ENCODE measurements at places on chromosomes 16 and 17.

- no peak for DNase-seq
These were observed 43.4 kb upstream of the SOX9 start for GRCh38 chr17:72077326-72077960.

- DNase-seq, result no peak
These were observed 3.4 kb downstream of the CEP295NL start for GRCh38 chr17:78899361-78900260.

DNA sequence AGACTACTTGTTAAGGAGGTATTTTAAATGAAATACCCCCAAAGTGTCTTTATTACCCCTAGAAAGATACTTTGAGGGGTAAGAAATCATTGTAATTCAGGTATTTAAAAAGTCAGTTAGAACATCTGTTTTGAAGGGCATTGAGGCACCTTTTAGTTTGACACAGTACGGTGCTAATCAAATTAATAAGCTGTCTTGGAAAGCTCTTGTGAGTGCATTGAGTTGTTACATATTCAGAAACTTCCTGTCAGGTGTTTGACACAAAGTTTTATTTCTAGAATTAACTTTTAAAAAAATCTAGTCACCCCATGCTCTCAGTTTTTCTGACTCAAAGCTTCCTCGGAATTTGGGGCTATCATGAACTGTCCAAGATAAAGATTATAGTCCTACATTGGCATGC, 4.6 kb downstream of the RBBP6 start:
- no peak for DNase-seq

GRCh38 chr16:49441366-49441780, 67.8 kb downstream of the C16orf78 start:
- no peak for DNase-seq

DNA sequence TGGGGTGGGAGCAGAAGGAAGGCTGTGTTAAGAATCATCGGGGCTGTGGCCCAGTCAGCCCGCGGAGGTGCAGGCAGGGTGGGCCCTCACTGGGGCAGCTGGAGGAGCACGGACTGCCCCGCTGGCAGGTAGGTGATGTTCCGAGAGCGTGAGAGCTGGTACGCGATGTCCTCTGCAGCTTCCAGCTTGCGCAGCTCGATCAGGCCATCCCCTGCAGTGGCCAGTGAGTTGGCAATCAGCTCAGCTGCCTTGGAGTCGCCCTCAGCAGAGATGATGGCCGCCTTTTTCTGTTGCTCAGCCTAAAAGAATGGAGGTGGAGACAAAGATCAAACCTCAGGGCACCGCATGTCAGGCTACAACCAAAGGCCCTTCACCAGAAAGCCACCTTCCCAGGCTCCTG, 9.8 kb downstream of the PHB1 start:
- peak; percentile 42 for DNase-seq

DNA sequence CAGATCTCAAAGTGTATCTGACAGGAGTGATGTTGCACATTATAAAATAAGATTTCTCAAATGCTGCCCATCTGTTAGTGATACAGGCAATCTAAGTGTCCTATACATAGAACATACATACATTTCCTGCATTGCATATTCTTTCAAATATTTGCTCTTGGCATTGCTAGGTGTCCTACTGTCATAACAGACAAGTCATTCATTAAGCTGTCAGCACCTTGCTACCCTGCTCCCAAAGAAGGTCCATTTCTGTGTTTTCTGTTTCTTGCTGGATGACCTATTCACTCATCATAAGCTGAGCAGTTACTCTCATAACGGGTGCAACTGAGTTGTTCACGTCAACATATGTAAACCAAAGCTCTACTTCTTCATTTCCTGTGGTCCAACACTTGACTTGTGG, 719.0 kb downstream of the KCNJ2 start:
- DNase-seq, result no peak

DNA sequence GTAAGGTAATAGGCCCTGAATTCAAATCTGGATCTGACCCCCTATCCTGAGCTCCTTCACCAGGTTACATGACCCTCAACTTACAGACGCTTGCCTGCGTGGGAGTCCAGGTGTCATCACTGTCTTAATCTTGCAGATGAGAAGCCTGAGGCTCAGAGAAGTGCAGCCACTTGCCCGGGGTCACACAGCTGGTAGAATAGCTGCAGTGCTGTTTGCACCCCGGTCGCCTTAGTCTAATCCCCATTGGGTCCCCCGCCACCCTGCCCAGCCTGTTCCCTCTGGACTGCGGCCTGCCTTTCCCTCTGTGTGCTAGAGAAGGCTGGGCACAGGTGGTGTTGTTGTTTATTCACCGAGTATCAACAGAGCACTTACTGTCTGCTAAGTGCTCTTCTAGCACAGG, 107.0 kb downstream of the SDR42E1 start:
- DNase-seq, result no peak

DNA sequence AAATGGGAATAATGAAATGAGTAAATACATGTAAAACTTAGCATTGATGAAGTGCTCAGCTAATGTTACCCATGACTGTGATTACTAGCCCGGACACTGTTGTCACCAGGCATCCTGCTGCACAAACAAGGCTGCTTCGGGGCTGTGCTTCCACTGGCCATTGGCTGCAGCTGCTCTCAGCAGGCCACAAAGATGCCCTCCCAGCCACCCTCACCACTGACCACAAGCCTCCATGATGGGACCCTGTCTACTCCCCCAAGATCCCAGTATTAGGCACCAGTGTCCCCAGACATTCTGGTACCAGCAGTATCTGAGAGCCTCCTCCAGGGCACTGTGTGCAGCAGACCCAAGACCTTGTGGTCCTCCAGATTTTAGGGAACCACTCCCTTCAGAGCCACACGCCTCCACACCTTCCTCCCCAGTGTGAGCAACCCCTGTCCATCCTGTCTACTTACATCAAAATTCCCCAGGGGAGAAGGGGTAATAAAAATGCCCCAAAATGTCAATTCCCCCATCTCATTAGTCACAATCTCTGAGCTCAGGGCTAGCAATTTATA, 19.7 kb upstream of the NUP93 start:
- DNase-seq, result no peak

DNA sequence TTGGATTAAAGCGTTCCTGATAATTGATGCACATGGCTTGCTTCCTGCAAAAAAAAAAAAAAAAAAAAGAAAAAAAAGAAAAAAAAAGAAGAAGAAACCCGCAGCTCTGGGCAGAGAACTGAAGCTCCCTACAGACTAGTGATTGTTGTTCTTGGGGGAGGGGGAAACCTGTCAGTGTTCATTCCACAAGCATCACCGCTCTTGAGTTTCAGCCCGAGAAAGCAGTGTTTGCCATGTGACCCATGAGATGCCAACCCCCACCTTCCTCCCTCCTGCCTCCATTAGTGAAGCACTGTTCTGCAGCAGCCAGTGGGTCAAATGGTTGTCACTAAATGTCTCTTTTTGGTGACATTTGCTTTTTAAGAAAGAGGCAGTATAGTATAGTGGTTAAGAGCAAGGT, 1.7 kb downstream of the USP43 start:
- no peak for DNase-seq

- DNase-seq, result peak; percentile 13
These were observed 236.1 kb downstream of the ZNF423 start for GRCh38 chr16:49619811-49620157.

- DNase-seq, result no peak
These were observed 426.3 kb downstream of the ZFHX3 start for GRCh38 chr16:72621651-72622050.

DNA sequence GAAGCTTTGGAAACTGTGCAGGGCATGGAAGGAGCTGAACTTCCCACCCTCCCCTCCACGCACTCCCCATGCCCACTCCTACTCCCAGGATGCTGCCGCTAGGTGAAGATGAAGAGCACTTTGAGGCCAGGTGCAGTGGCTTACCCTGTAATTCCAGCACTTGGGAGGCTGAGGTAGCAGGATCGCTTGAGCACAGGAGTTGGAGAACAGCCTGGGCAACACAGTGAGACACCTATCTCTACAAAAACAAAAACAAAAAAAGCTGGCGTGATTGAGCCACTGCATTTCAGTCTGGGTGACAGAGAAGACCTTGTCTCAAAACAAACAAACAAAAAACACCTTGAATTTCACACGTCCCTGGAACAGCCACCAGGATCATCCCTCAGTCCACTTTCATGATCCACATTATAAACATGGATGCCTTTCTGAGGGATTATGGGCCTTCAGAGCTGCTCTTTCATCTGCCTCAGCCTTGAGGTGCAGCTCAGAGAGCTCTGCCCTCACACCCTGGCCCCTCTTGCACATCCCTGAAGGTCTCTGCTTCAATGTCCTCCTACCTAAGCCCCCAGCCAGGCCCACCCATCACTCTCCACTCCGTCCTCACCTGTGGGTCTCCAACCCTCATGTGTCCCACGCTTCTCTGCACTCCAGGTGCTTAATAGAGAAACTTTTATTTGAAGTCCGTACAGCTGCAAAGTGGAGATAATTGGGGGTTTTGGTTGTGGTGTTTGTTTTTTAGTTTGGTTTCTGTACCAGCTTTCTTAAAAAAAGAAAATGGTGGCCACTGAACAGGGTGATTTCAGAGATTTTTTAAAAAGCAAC, 25.8 kb downstream of the PHB1 start:
- no peak for DNase-seq

- DNase-seq, result no peak
These were observed 334.3 kb upstream of the TBX2 start for GRCh38 chr17:61065263-61065773.

DNA sequence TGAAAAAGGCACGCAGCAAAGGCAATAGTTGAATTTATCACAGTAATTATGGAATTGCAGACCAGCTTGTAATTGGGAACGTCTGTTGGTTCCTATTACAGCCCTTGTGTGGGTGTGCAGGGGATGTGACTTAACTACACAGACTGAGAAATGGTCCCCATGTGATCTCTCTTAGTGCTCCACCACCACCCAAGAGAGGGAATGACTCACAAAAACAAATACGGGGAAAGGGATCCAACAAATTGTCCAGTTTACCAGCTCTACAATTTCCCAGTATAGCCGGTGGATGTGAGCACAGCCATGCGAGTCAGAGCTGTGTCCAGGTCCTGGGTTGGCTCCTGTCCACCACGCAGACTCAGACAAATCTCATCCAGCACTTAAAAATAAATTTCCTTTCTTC, 337.9 kb downstream of the GRIN2A start:
- no peak for DNase-seq

- DNase-seq, result no peak
These were observed 21.3 kb upstream of the CRYBA1 start for GRCh38 chr17:29225396-29225795.

DNA sequence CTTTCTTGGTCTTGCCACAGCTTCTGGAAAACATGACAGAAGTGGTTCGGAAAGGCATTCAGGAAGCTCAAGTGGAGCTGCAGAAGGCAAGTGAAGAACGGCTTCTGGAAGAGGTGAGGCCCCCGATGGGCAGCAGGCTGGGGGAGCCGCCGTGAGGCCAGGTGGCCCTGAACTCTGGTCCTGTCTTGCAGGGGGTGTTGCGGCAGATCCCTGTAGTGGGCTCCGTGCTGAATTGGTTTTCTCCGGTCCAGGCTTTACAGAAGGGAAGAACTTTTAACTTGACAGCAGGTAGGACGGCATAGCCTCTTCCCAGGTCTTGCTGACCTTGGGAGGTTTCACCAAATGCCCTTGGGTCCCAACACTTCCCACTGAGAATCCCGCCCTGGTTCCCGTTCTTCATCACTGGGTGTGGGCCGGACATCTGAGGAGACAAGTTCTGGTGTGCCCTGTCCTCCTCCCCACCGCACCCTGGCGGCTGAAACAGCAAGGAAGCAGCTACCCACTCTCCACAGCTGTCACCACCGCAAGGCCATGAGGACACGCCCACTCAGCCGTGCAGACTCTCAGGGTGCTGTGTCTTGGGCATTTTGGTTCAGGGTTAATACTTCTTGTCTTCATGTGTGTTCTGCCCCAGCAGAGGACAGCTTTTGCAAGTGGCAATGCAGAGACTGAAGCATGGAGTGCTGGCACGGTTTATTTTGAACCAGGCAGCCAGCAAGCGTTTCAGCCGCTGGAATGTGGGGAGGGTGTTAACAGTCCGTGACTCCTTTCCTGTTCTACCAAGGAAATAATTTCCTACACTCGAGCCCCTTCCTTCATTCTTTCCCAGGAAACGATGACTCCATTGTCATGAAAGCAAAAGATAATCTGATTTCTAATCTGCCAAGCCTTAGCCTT, 21.4 kb downstream of the NTAN1 start:
- peak; percentile 75 for DNase-seq

DNA sequence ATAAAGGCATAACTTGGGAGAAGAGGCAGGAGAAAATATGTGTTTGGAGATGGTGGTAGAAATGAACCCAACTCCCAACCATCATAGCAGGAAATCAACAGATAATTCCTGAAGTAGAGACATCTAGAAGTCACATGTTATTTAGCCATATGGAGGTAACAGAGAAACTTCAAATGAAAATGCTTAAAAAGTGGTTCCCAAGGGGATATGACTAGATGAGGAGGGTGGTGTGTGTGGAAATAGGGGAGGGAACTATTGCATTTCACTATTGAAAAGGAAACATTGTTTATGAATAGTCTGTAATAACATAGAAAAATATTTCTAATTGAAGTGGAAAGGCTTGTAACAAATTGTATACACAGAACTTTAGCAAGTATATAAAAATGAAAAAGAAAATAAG, 412.0 kb downstream of the SHISA9 start:
- no peak for DNase-seq

DNA sequence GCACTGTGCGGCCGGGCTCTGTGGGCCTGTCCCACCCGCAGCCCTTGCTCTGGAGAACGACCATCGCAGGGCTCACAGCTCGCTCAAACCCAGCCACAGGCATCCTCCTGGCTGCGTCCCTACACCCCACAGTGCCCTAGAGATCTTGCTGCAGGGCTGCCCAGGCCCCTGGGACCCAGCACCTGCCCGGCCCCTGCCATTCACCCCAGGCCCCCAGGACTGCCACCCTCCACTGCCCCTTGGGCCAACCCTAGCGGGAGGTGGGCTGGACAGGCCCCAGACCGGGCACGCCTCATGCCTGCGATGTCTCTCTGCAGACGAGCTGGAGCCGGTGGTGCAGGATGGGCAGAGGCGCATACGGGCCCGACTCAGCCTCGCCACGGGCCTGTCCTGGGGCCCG, 56.1 kb upstream of the ZC3H18 start:
- DNase-seq, result no peak

GRCh38 chr17:79919164-79919585, 79.9 kb upstream of the CBX4 start:
- no peak for DNase-seq

- no peak for DNase-seq
These were observed 67.8 kb upstream of the NOL11 start for GRCh38 chr17:67649891-67650290.

DNA sequence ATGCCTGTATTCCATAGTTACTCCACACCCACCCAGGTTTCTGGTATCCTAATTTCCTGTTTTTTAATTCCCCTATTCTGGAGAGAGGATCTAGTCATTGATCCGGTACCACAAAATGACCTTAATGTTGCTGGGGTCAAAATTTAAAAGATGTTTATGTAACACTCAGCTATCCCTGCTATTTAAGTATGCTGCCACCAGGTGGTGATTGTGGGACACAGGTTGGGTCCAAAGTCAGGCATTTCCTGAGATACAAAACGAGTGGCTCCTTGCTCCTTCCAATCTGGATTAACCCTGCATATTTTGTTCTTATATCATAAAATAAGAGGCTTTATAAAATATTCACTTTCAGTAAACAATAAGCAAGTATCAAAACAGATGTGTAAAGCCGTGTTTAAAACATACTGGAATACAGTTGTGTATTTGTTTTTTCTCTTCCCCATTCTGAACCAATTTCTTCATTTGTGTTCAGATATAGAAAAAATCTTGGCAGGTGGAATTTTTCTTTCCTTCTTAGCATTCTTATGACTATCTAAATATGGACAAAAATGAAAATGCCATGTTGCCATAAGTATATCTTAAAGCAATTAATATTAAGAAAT, 16.3 kb downstream of the HS3ST4 start:
- no peak for DNase-seq

- no peak for DNase-seq
These were observed 7.7 kb upstream of the HOXB2 start for GRCh38 chr17:48552466-48553189.

- DNase-seq, result no peak
These were observed at the start of gene MYH11 for GRCh38 chr16:15856901-15857698. MYH11 (minus strand) TSS chr16:15857028; CDS start chr16:15838252, 18,776 bp downstream.

Data from suprapubic skin (tissue), 4 donors.